ENCODE measurements at places on chromosomes 11 and 22.

- peak; percentile 20 for DNase-seq
Measured at GRCh38 chr22:28239941-28240340, 320.9 kb upstream of the PITPNB start.

- DNase-seq = no peak
Measured at GRCh38 chr22:46072981-46073682, 77.2 kb upstream of the PPARA start.

- DNase-seq = no peak
Measured at GRCh38 chr22:41709341-41709740, 10.0 kb downstream of the MEI1 start.

DNA sequence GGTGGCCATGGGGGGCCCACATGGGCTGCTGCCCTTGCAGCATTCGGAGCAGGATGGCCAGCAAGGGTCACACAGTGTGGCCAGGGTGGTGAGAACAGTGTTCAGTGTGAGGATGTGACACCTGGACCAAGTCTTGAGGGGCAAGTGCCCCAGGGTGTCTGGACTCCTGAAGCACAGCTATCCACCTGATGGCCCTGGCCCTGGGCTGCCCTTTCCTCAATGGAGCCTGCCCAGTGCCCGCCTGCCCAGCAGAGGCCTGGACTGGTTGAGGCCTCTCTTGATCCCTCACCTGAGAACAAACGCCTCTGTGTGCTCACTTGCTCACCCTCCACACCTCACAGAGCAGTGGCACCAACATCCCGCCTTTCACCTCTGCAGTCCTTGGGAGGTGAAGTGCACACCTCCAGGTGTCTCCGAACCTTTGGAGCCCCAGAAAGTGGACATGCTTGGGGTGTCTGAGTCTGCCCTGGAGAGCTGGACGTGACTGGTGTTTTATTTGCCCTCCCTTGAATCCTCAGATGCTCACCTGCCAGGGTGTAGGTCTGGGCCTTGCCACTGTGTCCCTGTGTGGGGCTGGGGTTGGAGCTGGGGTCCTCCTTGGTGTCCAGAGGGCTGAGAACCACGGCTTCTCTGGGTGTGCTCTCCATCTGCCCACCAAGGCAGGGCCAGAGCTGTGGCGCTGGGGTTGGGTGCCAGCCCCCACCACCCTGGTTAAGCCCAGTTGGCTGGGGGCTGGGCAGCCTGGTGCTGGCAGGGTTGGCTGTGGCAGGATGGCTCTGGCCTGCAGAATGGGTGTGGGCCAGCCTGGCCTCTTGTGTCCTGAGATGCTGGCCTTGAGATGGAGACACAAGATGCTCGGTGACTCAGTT lies 3.8 kb upstream of the MUC2 start:
- no peak for DNase-seq

GRCh38 chr22:37906364-37907008 lies 389 bp downstream of the MICALL1 start:
- peak; percentile 45 for DNase-seq

DNA sequence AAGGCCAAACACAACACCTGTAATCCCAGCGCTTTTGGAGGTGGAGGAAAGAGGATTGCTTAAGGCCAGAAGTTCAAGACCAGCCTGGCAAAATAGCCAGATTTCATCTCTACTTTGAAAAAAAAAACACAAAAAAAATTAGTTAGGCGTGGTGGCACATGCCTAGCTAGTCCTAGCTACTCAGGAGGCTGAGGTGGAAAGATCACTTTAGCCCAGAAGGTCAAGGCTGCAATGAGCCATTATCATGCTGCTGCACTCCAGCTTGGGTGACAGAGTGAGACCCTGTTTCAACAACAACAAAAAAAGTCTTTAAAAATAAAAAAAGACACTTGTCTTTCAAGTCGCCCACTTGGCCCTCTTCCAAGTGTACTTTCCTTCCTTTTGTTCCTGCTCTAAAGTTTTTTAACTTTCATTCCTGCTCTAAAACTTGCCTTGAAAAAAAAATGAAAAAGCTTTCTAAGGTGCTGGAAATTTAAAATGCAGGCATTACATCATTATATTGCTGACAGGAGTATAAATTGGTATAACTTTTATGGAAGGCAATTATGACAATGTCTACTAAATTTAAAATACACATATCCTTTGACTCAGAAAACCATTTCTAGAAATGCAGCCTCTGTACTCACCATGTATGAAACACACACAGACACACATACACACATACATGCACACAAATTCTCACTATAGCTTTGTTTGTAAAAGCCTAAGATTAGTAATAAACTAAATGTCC lies 12.7 kb downstream of the LIPT2 start:
- DNase-seq = no peak

- DNase-seq = peak; percentile 68
Measured at GRCh38 chr22:28443526-28443876, 236.1 kb downstream of the TTC28 start.
